ENCODE measurements at places on chromosomes 12 and 14.

- DNase-seq = no peak
Measured at GRCh38 chr14:101877766-101878165, 86.6 kb upstream of the DYNC1H1 start.

DNA sequence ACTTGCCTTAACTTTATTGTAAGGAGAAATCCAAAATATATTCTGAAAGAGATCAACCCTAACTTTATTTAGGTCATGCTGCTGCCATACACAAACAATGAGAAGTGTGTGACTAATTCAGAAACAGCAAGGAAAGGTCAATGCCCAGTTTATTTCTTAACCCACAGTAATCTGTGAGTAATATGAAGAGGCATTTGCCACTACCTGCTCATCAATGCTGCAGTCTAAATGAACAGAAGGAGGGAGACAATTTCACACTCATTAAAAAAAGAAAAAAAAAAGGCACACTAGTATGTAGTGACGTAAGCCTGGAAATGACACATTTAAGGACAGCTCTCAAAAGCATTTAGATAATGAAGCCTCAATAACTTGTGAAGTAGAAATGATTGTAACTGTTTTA is 90.5 kb upstream of the FOXN3 start:
- DNase-seq = no peak

- DNase-seq = no peak
Measured at GRCh38 chr12:109631751-109632150, 58.2 kb downstream of the MVK start.

- DNase-seq = no peak
Measured at GRCh38 chr12:56206452-56207166, 15.1 kb downstream of the RNF41 start.

DNA sequence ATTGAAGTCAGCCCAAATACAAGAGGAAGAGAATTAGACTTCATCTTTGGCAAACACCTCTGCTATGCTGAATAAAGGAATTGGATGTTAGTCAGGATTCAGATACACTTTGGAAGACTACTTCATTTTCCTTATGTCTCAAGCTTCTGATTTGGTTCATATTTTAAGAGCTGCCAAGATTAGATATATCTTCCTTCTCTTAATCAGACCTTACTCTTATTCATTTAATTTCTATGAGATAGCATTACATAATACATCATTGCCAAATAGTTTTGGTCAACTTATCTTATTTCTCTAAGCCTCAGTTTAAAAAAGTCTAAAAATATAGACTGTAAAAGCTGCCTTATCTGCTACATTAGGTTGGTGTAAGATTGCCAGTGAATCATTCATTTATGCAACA is 330.6 kb upstream of the NAV3 start:
- no peak for DNase-seq

All from right lobe of liver (tissue), 6 donors.